Activated naive CD8-positive, alpha-beta T cell treated with anti-CD3 and anti-CD28 coated beads for 36 hours (primary cell): ENCODE measurements at places on chromosomes 3 and 15. TPM values are rescaled to one million over a fixed set of nuclear protein-coding genes. Genes with fewer than 3 reads are reported as not detected.

SLCO2A1 gene
- not detected for total RNA-seq

SLC12A1 gene
- total RNA-seq, result not detected

SLC22A13 gene
- total RNA-seq, result 0.27 TPM

IRAK2 gene
- total RNA-seq, result 2.6 TPM

FAM240A gene
- not detected for total RNA-seq

CAND2 gene
- total RNA-seq, result 2.4 TPM

PYGO1 gene
- not detected for total RNA-seq

INSYN1 gene
- total RNA-seq, result not detected

GCSAM gene
- 7.5 TPM for total RNA-seq

DNA sequence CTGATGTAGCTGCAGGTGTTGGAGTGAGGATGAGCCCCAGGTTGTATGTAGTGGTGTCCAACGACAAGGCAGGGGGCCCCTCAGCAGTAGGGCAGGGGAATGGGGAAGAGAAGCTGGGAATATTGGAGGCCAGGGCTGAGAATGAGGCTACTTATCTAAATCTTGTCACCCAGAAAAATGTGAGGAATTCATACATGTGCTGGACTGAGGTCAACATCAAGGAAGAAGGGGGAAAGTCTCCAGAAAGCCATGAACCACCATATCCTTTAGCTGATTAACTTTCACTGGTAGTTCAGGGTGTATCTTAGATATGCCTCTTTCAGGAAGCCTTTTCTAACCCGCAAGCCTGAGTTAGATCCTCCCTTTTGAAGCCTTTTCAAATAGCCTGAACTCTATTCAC, 22.6 kb upstream of the FSTL1 start:
- no peak for DNase-seq
- H3K4me1 ChIP-seq, result no peaks in the 10 kb centered on the region
- H3K27ac ChIP-seq, result no peak overlapping the region

- DNase-seq, result peak; percentile 27
- peaks cover 3% of the 10 kb centered on the region for H3K36me3 ChIP-seq
- H3K4me1 ChIP-seq, result peaks cover 22% of the 10 kb centered on the region
- no peaks in the 10 kb centered on the region for H3K27me3 ChIP-seq
Measured at GRCh38 chr3:4351164-4351855, 48.1 kb downstream of the SETMAR start.

DNA sequence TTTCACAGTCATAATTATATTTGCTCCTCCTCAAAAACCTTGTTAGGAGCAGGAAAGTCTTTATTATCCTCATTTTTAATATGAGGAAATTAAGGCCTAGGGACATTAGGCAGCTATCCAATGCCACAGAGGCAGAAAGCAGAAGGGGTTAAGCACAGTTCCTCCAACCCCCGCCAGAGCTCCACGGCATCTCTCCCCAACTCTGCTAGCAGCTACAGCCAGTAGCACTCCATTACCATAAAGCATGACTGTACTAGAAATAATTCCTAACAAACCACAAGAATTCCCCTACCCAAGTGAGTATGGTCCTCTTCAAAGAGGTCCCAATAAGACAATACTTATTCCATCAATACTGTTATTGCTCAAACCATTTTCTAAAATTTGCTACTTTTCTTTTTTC, 9.8 kb downstream of the HEG1 start:
- H3K4me3 ChIP-seq, result no peak overlapping the region
- no peak for DNase-seq
- no peak overlapping the region for H3K27ac ChIP-seq
- no peaks in the 10 kb centered on the region for H3K27me3 ChIP-seq

GRCh38 chr3:67947808-67948508, 293.5 kb upstream of the SUCLG2 start:
- H3K27ac ChIP-seq, result peak overlapping the region; percentile 11
- H3K4me1 ChIP-seq, result peaks cover 14% of the 10 kb centered on the region
- peak; percentile 40 for DNase-seq

DNA sequence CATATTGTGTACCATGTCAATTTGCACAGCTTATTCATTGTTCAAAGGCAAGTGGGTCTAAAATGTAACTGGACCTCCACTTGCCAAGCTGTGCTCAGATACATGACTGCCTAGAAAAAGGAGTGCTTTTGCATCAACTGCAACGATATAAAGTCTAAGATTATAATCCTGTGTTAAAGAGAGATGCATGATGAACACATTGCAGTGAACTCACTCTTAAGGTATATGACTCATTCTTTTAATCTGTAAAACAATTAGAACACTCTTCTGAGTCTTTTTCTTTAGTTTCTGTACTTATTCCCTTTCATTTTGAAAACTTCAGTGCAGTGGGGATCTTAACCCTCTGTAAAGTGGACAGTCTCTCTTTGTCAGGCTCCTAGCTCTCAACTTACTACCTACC, 982.8 kb downstream of the ROBO1 start:
- no peaks in the 10 kb centered on the region for H3K36me3 ChIP-seq
- no peak overlapping the region for H3K27ac ChIP-seq
- no peaks in the 10 kb centered on the region for H3K4me1 ChIP-seq

DNA sequence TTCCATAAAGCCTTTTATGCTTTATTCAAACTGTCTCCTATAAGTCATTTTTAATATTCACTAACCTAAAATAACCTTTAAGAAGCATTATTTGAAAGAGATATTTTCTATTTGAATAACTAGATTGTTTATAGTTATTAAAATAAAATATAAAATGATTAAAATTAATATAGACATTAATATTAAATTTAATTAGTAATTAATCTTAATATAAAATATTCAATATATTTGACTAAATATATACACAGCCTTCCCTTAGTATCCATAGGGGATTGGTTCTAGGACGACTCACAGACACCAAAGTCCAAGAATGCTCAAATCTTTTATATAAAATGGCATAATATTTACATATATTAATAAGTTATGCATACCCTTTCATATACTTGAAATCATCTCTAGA, 1014.1 kb downstream of the TBL1XR1 start:
- no peaks in the 10 kb centered on the region for H3K4me1 ChIP-seq
- no peaks in the 10 kb centered on the region for H3K36me3 ChIP-seq
- DNase-seq, result no peak

- no peak overlapping the region for H3K27ac ChIP-seq
- no peak for DNase-seq
- H3K27me3 ChIP-seq, result peaks cover 10% of the 10 kb centered on the region
- H3K36me3 ChIP-seq, result no peaks in the 10 kb centered on the region
- H3K4me3 ChIP-seq, result no peak overlapping the region
- H3K4me1 ChIP-seq, result peaks cover 2% of the 10 kb centered on the region
Measured at GRCh38 chr3:142839831-142840230, 49.1 kb downstream of the PCOLCE2 start.

DNA sequence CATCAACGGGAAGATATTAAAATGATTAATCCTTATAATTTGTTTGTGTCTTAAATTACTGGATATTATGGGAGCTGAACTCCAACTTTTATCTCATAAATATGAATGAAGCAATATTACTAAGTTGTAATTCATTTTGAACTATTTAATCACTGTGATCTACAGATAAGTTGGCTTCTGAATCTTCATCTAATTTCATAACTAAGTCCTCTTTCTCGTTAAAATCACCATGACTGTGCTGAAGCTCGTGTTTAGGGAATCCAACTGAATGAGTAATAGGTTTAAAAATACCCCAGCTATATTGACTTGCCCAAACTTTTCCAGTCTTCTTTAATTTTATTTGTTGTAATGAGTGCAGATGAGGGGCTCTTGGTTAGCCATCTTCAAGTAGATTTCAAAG, 14.1 kb downstream of the MDFIC2 start:
- peaks cover 12% of the 10 kb centered on the region for H3K27me3 ChIP-seq
- H3K4me1 ChIP-seq, result no peaks in the 10 kb centered on the region
- H3K4me3 ChIP-seq, result no peak overlapping the region
- H3K27ac ChIP-seq, result no peak overlapping the region

DNA sequence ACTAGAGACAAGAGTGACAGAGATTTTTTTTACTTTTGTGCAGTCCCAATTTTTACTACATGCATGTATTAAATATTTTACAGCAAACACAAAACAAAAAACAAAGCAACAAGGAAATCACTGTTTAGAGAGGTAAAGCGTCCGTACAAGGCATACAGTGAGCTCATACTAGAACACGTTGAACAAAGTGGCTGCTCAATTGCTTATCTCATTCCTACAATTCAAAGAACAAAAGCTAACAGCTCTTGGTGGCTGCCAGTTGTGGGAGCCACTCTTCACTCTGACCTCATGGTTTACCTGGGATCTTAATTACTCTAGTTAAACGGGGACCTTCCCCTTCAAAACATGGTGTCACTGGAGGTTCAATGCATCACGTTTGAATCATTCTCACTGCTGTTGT, 7.6 kb upstream of the ARHGEF26 start:
- no peak overlapping the region for H3K27ac ChIP-seq
- no peak for DNase-seq
- no peaks in the 10 kb centered on the region for H3K4me1 ChIP-seq
- H3K36me3 ChIP-seq, result no peaks in the 10 kb centered on the region
- H3K4me3 ChIP-seq, result no peak overlapping the region
- H3K27me3 ChIP-seq, result peaks cover 22% of the 10 kb centered on the region

DNA sequence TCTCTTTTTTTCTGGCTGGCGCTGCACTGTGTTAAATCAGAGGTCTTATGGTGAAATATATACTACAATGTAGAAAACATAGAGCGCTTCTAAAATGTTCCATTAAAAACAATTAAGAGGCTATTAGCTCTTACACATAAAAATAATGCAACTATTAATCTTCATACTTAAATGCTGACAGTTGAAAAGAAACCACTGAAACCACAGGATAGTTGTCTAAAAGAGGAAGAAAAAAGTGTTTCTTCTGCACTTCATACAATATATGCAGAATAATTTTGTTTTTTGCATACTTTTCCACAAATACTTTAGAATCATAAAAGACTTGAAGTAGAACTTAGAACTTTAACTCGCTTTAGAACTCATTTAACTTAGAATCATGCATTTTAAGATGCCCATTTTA, 170.5 kb downstream of the PYDC2 start:
- DNase-seq, result no peak
- no peak overlapping the region for H3K27ac ChIP-seq
- H3K27me3 ChIP-seq, result no peaks in the 10 kb centered on the region
- H3K36me3 ChIP-seq, result no peaks in the 10 kb centered on the region

GRCh38 chr15:42270551-42270950, 2.5 kb upstream of the GANC start:
- peak overlapping the region; percentile 14 for H3K4me3 ChIP-seq
- H3K27me3 ChIP-seq, result no peaks in the 10 kb centered on the region
- H3K36me3 ChIP-seq, result peaks cover 16% of the 10 kb centered on the region

DNA sequence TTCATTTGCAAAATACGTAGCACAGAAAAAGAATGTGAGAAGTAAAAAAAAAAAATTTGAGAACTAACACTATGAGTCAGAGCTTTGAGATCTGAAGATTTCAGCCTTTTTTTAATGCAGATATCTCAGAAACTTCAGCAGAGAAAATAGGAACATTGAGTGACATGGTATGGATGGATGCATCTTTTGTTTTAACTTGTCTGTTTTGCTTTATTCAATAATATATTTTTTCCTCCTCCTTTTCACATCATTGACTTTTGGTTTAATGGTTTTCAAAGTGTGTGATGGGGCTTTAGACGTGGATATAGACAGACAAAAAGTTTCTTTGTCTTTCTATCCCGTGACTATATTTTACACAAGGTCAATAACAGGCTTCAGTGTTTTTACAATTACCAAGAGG, 426.7 kb upstream of the FRG2C start:
- no peak overlapping the region for H3K27ac ChIP-seq
- no peak for DNase-seq
- no peaks in the 10 kb centered on the region for H3K4me1 ChIP-seq
- no peak overlapping the region for H3K4me3 ChIP-seq
- no peaks in the 10 kb centered on the region for H3K36me3 ChIP-seq

DNA sequence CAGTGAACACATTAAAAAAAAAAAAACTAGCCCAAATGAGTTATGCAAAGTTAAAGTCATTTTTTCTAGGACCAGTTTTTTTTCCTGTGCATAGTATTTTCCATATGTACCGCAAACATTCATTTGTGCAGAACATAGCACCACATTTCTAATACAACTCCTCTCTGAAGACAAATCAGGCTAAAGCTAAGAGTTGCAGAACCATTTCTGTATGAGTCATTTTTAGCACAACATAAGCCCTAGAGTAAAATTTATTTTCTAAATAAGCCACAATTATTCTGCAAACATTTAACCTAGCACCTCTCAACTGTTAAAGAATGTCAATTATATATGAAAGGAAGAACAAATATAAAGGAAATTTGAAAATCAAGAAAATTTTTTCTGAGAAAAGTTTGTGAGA, 375.8 kb downstream of the TIGIT start:
- no peaks in the 10 kb centered on the region for H3K27me3 ChIP-seq
- peaks cover 11% of the 10 kb centered on the region for H3K36me3 ChIP-seq
- no peak for DNase-seq
- no peak overlapping the region for H3K27ac ChIP-seq

- DNase-seq, result no peak
- no peaks in the 10 kb centered on the region for H3K27me3 ChIP-seq
- no peaks in the 10 kb centered on the region for H3K36me3 ChIP-seq
- H3K4me3 ChIP-seq, result no peak overlapping the region
- no peak overlapping the region for H3K27ac ChIP-seq
- peaks cover 5% of the 10 kb centered on the region for H3K4me1 ChIP-seq
Measured at GRCh38 chr15:31051496-31052080, 49.9 kb downstream of the TRPM1 start.

GRCh38 chr3:8069471-8069870, 432.2 kb upstream of the LMCD1 start:
- peaks cover 7% of the 10 kb centered on the region for H3K27me3 ChIP-seq
- H3K36me3 ChIP-seq, result no peaks in the 10 kb centered on the region
- no peak overlapping the region for H3K27ac ChIP-seq
- no peaks in the 10 kb centered on the region for H3K4me1 ChIP-seq
- no peak overlapping the region for H3K4me3 ChIP-seq

DNA sequence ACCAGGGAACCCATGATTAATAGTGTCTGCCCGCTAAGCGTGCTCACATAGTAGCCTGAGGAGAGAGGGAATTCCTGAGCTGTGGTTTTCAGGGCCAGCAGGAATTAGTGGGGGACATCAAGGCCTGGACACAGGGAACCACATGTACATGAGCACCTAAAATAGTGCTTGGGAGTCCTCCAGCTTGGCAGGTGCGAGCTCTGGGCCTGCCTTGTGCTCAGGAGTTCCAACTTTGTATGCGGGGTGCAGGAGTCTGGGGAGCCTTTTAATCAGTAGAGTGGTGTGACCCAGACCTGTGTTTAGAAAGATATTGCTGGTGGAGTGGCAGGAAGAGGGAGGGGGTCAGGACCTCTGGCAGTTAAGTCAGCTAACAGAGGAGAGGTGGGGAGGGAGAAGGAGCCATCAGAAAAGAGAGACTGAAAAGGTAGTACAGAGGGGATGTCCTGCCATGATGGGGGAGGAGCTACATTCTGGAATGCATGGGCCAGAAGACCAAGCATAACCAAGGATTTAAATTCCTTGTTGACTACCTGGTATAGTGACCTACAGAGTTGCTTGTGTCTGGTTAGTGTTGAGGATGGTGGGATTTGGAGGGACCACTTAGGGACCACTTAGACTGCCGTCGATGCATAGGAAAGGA, 1.9 kb downstream of the DAG1 start:
- no peak for DNase-seq
- peaks cover 25% of the 10 kb centered on the region for H3K36me3 ChIP-seq
- H3K4me1 ChIP-seq, result peaks cover 34% of the 10 kb centered on the region
- H3K4me3 ChIP-seq, result peak overlapping the region; percentile 89
- H3K27me3 ChIP-seq, result no peaks in the 10 kb centered on the region
